ENCODE measurements at places on chromosomes 3 and 15. TPM values are rescaled to one million over a fixed set of nuclear protein-coding genes. Genes with fewer than 3 reads are reported as not detected.

The TLR9 gene
- not detected for total RNA-seq

The VWA5B2 gene
- total RNA-seq = 0.41 TPM

The ADAMTS17 gene
- total RNA-seq = 9.4 TPM

The SETMAR gene
- 47.7 TPM for total RNA-seq

The CCDC66 gene
- 92.5 TPM for total RNA-seq

The PDHB gene
- total RNA-seq = 56.3 TPM

The SAXO2 gene
- total RNA-seq = 4.1 TPM

The FETUB gene
- total RNA-seq = not detected

The CHRNA3 gene
- 0.41 TPM for total RNA-seq

The PTPN23 gene
- total RNA-seq = 19.2 TPM

The PIK3R4 gene
- 51.0 TPM for total RNA-seq

The DNAH12 gene
- total RNA-seq = 0.82 TPM

GRCh38 chr15:82043796-82044372 lies 1.9 kb downstream of the MEX3B start:
- no peak for DNase-seq

- no peak for DNase-seq
Observed at GRCh38 chr3:62131620-62132019, 241.7 kb downstream of the FEZF2 start.

DNA sequence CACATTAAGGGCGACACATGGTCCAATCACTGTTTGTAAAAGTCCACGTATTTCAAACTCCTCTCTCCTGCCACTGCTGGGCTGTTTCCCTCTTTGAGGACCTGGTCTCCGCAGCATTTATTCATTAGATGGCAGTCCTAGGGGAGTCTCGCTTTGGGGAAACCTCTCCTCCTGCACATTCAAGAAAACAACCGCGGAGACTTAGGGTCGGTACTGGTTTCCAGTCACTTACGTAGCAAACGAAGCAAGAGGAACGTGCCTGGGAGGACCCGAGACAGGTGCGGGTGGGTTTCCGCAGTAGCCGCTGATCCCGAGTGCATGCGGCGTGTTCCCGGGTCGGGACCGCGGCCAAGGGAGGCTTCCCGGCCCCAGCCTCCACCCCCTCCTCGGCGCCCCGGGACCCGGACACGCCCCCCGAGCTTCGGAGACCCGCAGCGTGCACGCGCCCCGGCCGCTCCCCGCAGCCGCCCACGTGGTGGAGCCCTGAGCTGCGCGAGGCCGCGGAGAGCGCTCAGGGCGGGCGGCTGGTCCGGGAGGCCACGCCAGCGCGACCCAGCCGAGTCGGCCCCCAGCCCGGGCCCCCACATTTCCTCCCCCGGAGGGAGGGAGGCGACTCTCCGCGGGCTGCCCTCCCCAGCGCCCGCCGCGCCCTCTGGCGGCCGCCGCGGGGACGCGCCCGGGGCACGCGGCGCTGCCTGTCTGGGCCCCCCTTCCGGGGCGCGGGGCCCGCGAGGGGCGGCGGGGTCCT lies 1.1 kb upstream of the IGF1R start:
- DNase-seq = peak; percentile 69

DNA sequence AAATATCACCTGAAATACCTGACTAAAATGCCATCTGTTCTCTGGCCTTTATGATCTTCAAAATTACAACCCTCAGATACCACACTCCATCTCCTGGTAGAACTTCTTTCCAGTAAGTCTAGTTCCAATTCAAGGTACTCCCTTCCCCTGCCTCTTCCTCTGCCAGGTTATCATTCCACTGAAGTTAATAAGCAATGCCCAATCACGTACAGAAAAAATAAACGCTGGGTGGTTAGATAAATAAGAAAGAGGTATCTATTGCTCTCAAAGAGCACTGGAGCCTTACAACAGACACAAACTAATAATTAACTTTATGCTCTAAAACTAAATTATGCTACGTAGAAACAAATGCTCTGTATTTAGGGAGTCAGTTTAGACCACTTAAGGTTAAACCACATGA lies 112.5 kb downstream of the MYO9A start:
- no peak for DNase-seq

- no peak for DNase-seq
Observed at GRCh38 chr3:71497971-71498444, 85.5 kb downstream of the FOXP1 start.

- DNase-seq = no peak
Observed at GRCh38 chr3:14988988-14989394, 41.6 kb downstream of the NR2C2 start.

DNA sequence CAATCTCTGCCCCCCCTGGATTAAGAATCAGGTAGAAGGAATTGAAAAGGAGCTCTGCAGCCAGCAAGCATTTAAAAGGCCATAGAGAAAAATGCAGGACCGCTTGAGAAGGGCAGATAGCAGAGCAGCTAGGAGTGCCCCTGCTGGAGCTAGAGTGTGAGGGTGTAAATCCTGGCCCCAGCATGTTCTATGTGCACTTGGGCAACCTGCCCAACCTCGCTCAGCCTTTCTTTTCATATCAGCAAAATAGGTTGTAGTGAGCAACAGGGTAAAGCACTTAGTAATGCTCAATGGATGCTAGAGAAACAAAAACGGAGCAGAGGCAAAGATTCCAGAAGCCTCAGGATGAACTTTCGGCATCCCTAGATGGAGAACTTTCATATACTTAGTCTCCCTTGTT lies 25.0 kb upstream of the THBS1 start:
- no peak for DNase-seq

- no peak for DNase-seq
Observed at GRCh38 chr3:132595014-132595413, 2.1 kb upstream of the ACKR4 start.

- DNase-seq = no peak
Observed at GRCh38 chr15:48966595-48967301, 3.0 kb upstream of the SHC4 start.

- DNase-seq = no peak
Observed at GRCh38 chr3:194009892-194010533, 125.9 kb upstream of the HES1 start.

DNA sequence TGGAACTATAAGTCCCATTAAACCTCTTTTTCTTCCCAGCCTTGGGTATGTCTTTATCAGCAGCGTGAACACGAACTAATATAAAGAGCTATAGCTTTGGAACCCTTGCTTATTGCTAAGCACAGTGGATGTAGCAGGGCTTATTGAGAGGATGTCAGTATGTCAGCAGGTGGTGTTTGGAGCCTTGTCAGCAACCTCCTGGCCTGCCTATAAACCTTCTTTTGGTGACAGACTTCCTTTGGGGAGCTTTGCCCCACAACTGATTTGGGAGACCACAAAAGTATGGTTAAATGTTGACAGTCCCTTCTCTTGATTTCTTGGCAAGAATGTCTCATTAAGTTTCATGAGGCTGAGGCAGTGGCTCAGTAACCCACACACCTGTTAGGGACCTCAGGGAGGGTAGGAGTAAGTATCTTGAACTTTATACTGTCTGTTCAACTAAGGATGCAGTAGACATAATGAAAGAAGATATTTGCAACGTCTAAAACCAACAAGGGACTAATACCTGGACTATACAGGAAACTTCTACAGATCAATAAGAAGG lies 14.8 kb downstream of the CCNDBP1 start:
- DNase-seq = no peak

DNA sequence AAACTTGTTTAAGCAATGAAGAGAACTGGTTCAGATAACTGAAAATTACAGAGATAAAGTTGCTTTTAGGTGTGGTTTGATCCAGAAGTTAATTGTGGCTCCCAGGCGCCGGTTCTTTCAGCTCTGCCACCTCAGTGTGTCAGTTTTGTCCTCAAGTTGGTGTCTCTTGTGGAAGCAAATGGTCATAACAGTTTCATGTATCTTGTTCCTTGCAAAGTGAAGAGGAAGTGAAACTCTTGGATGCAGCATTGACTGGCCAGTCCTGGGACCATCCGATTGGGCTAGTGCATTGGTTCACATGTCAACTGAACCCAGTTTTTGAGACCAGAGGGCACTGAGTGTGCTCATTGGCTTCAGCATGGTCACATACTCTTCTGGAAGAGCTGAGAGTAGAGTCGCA lies 181.4 kb upstream of the GRM7 start:
- DNase-seq = no peak

DNA sequence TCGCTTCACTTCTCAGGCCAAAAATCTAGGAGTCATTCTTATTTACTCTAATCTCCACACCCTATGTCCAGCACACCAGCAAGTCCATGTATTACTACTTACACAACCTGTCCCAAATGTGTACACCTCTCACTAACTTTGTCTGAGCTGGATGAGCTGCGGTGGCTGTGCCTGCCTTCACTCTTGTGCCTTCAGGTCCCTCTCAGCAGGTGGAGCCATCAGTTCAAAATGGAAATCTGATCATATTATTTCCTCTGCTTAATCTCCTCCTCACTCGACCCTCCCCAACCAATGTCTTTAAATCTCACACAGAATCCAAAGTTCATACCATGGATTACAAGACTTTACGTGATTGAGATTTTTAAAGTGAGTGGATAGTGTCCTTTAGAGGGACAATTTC lies 82.8 kb downstream of the SSR3 start:
- DNase-seq = no peak

DNA sequence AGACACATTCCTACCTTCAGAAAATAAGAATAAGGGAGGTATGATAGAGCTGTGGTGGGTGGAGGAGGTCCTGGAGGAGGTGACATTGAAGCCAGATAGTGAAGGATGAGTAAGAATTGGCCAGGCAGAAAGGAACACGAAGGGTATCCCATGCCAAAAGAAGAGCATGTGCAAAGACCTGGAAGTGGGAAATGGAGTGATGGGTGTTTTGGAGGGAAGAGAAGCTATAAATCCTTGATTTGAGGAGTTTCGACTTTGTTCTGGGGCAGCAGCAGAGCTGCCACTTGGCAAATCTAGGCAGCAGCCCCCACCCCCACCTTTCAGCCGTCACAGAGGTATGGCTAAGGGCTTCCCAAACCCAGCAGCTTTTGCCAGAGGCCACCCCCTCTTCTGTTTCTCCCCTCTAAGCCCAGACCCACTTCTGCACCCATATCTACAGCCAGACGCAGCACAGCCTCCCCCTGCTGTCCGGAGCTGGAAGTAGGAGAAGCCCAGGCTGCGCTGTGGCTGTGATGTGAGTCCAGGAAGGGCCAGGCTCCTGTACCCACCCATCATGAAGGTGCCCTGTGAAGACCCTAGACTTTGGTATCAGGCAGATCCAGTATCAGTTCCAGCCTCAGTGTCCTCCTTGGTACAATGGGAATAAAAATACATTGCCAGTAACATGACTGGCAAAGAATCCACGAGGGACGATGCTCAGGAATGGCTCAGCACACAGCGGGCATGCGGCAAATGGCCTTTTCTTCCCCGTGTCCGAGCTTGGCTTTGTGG lies 188.7 kb upstream of the LINGO1 start:
- peak; percentile 77 for DNase-seq

- DNase-seq = no peak
Observed at GRCh38 chr3:169026543-169027182, 636.8 kb downstream of the MECOM start.

DNA sequence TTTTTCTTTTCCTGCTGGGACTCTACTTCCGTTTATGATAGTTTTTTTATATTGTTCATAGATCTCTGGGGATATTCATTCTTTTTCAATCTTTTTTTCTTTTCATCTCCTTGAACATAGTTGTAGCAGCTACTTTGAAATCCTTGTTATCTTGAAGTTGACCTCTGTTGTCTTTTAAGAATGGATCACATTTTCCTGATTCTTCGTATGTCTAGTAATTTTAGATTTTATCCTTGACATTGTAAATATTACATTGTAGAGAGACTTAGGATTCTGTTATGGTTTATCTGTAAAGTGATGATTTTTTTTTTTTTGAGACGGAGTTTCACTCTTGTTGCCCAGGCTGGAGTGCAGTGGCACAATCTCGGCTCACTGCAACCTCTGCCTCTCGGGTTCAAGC lies 20.5 kb downstream of the MKRN2 start:
- no peak for DNase-seq

DNA sequence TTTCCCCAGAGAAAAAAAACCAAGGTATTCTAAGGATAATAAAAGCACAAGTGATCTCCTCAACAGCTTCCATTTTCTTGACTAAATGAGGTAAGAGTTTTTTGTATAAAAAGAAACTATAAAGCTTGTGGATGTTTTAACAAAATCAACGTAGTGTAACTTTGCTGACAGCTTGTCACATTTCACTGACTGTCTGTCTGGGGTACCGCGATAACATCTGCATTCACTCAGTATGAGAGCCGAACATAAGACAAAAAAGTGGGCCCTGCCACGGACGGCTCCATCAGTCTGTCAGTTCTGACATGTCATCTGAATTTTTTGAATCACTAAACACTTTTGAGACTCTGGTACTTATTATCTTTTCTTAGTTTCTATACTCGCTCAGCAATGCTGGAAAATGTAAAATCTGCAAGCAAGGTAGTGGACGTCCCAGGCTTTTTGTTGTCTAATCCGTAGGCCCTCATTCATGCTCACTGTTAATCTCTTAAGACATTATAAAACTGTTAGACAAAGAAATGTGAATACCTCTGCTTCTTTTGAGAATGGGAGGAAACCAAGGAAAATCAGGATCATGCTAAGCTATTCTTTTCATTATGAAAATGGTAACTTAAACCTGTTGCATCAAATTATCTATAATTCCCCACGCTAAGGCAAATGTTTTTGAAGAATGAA lies 307.1 kb downstream of the MECOM start:
- no peak for DNase-seq

GRCh38 chr15:38600236-38600635 lies 35.6 kb upstream of the RASGRP1 start:
- DNase-seq = no peak

- no peak for DNase-seq
Observed at GRCh38 chr3:191628571-191628970, 167.6 kb downstream of the PYDC2 start.

GRCh38 chr15:85625856-85626255 lies 168.9 kb downstream of the KLHL25 start:
- no peak for DNase-seq

DNA sequence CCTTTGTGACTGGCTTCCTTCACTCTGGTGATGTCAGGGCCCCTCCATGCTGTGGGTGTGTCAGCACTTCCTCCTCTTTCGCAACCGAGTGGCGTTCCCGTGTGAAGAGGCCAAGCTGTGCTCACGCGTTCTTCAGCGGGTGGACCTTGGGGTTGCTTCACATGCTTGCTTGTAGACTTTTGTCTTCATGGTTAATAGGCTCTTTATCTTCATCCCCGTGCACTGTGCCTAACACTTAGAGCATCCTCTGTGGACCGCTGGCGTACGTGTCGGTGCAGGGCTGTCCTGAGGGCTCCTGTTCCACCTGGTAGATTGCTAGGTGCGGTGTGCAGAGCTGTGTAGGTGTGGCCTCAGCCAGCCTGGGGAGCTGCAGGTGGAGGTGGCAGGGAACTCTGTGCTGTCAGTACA lies 182.3 kb downstream of the OR4M2 start:
- no peak for DNase-seq

- no peak for DNase-seq
Observed at GRCh38 chr3:59567661-59568060, 517.8 kb upstream of the CFAP20DC start.

- no peak for DNase-seq
Observed at GRCh38 chr3:149374793-149375500, 2.5 kb downstream of the TM4SF1 start.

DNA sequence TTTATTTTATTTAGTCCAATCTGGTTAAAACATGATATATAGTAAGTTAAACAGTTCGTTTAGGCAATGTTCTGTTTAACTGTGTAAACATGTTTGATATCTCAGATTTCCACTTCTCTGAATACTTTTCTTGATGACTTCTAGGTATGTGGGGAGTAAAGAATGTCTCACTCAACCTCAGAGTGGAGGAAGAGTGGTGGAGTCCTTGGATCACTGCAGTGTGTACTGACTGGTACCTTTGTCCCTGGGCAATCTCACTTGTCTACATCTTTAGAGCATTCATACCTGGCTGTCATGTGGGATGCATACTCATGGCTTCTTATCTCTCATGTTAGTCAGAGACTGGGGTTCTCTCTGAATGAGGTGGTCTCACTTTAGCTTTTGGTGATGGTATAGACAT lies 15.6 kb downstream of the GADL1 start:
- no peak for DNase-seq

GRCh38 chr15:92524874-92525565 lies 130.6 kb downstream of the FAM174B start:
- no peak for DNase-seq
